SK-MEL-5 (cell line): ENCODE measurements at places on chromosomes 3 and 15. TPM values are rescaled to one million over a fixed set of nuclear protein-coding genes. Genes with fewer than 3 reads are reported as not detected.

The TMEM44 gene
- 4.9 and 6.0 TPM in 2 replicates for total RNA-seq

The MUC13 gene
- 0.03 TPM in 1 of 2 replicates, not detected in the other for total RNA-seq

The WNT5A gene
- total RNA-seq = 1.2 and 1.3 TPM in 2 replicates

The NCBP2 gene
- 90.4 and 94.8 TPM in 2 replicates for total RNA-seq

The SLC28A2 gene
- total RNA-seq = not detected in 2 replicates

The ELL3 gene
- total RNA-seq = 0.61 and 0.69 TPM in 2 replicates

The B3GALNT1 gene
- total RNA-seq = 0.45 and 0.67 TPM in 2 replicates

The BCL2A1 gene
- 102 and 105 TPM in 2 replicates for total RNA-seq

The WDR49 gene
- not detected in 2 replicates for total RNA-seq

The CCDC80 gene
- 0.53 and 1.1 TPM in 2 replicates for total RNA-seq

The IGSF11 gene
- 64.6 and 66.5 TPM in 2 replicates for total RNA-seq

The ITIH1 gene
- not detected in 2 replicates for total RNA-seq

The CHRNA7 gene
- total RNA-seq = 10.0 and 10.3 TPM in 2 replicates

The CACNA1D gene
- total RNA-seq = 3.2 and 5.3 TPM in 2 replicates

The PTH1R gene
- 0.48 TPM in 1 of 2 replicates, not detected in the other for total RNA-seq

The LXN gene
- total RNA-seq = 244 and 273 TPM in 2 replicates

The DNAJC17 gene
- total RNA-seq = 23.5 and 26.9 TPM in 2 replicates

The GOLGA8T gene
- not detected in 2 replicates for total RNA-seq

The PAQR5 gene
- total RNA-seq = 2.3 and 2.4 TPM in 2 replicates

The SCN11A gene
- not detected in 2 replicates for total RNA-seq

The SPTBN5 gene
- total RNA-seq = under 0.01 and 0.03 TPM in 2 replicates

The TUBGCP5 gene
- 19.9 and 22.9 TPM in 2 replicates for total RNA-seq

The CACNA2D2 gene
- 0.21 and 0.80 TPM in 2 replicates for total RNA-seq

The C3orf70 gene
- total RNA-seq = 8.7 and 9.2 TPM in 2 replicates
